ENCODE measurements at places on chromosomes 7 and 10.

DNA sequence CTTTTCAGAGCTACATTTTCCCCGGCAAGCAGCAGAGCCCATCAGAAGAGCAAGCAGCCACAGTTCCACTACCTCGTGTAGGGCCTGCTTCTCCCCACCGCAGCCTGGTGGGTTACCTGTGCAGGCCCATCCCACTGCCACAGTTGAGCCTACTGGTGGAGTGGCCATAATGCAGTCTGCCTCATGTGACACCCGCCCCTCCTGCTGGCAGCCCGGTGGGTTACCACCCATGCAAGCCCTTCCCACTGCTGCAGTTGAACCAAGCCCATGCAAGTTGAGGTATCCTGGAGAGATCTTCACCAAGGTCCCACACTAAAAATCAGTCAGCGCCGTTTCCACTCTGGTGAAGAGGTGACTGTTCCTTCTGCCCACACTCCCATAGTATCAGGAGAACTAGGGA is 32.1 kb upstream of the CNNM1 start:
- no peak for DNase-seq

DNA sequence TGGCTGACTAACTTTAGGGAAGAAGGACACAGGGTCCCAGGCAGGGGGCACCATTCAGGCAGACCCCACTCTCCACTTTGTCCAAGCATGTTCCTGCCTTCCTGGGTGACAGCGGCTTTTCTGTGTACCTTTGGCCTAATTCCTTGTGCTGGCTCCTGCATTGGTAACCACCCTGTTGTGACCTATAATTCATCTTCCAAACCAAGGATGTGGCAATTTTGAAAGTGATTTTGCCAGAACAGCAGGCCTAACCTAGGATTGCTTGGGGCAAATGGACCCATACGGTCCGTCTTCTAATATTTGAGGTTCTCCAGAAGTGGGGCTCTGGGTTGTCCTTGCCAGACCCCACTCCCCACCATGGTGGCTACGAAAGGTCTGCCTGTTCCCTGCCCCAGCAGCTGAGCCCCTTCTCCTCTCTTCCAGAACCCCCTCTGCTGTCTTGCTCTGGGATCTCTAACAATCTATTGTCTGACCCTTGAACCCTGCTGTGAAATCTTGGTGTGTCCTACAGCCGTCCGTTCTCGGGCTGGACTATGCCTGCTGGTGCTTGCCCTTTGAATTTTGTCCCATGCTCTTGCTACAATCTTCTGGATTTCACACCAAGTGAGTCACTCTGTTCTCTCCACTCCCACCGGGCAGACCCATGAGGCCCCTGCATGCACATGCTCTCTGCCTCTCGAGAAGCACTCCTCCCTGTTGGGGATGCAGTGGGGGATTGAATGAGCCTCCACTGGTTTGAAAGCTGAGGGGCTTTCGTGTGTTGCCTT is 316.0 kb downstream of the CXCL12 start:
- DNase-seq, result no peak

GRCh38 chr10:86291616-86292340 is 74.8 kb downstream of the GRID1 start:
- no peak for DNase-seq

- DNase-seq, result no peak
Measured at GRCh38 chr10:23918839-23919238, 290.1 kb upstream of the KIAA1217 start.

GRCh38 chr10:95814011-95814727 is 58.2 kb downstream of the ENTPD1 start:
- no peak for DNase-seq

DNA sequence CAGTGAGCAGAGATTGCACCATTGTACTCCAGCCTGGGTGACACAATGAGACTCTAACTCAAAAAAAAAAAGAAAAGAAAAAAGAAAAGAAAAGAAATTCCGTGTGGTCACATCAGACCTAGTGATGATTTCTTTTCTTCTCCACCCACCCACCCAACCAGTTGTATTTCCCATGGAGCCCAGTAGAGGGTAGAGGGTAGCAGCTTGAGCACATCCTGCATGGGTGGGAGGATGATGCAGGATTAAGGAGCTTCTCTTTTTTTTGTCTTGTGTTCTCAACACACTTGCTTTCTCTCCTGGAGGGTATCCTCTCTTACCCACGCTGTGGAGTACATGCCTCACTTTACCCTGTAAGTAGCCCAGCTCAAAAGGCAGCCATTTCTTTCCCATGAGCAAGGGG is 118.6 kb upstream of the CARD11 start:
- no peak for DNase-seq

- no peak for DNase-seq
Measured at GRCh38 chr7:32224276-32224675, 154.1 kb upstream of the PDE1C start.

DNA sequence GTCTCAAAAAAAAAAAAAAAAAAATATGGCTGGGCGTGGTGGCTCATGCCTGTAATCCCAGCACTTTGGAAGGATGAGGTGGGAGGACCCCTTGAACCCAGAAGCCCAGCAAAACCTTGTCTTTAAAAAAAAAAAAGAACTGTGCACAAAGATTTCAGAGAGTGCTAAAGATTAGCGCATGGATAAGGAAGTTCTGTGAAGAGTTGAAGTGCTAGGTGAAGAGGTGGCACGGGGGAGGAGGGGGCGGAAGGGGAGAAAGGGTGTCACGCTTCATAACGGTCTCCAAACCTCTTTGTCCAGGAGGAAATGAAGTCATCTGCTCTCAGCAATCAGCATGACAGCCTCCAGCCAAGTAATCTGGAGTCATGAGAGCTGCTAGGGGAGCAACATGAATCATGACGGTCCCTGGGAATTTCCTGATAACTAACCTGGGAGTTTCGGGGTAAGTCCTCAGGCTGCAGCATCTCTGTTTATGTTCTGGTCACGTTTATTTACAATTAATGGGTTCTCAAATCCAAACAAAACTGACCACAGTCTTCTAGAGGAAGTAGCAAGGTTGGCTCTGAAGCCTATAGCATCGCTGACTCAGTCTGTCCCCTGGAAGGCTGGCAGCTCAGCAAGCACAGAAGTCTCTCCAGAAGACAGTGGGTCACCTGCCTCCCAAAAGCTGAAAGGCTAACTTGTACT is 1.9 kb upstream of the PLAU start:
- peak; percentile 48 for DNase-seq

GRCh38 chr10:60706146-60706545 is 72.1 kb upstream of the CDK1 start:
- DNase-seq, result no peak

DNA sequence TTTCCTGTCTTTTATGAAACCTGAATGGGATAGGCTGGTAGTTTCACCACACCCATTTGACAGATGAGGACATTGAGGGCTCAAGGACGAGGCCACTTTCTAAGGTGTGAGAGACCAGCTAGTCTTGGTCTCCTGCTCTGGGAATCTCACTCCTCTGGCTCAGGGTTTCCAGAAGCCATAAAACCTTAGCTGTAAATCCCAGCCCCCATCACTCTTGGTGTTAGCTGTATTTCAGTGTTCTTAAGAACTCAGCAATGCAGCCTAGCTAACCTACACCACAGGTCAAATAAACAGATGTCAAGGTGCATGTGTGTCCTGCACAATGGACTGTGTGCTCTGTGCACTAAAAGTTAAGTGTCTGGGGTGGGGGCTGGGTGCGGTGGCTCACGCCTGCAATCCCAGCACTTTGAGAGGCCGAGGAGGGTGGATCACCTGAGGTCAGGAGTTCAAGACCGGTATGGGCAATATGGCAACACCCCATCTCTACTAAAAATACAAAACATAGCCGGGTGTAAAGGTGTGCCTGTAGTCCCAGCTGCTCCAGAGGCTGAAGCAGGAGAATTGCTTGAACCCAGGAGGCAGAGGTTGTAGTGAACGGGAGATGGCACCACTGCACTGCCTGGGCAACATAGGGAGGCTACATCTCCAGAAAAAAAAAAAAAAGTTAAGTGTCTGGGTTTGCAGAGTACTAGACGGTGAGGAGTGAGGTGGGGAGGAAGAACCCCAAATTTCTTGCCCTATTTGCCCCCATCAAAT is 567 bp upstream of the EPO start:
- no peak for DNase-seq

- DNase-seq, result no peak
Measured at GRCh38 chr7:25149836-25150235, 24.8 kb upstream of the CYCS start.

GRCh38 chr7:17041324-17041723 is 159.5 kb upstream of the AGR3 start:
- DNase-seq, result no peak

DNA sequence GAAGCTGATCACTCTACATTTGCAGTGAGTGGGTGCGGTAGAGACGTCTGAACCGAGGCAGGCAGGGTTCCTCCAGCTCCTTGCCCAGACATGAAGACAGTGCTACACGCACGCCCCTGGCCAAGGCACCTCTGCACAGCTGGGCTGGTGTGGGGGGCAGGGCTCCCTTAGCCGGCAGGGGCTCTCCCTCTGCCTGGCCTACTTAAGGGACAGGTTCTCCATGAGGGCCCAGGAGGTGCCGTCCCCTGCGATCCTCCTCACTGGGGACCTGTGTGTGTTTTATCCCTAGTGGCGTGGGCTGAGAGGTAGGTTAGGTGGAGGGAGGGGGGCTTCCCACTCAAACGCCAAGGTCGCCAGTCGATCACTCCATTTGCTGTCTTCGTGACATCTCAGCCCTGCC is 35.3 kb downstream of the IL15RA start:
- no peak for DNase-seq

GRCh38 chr7:116171094-116171493 is 39.2 kb upstream of the TES start:
- DNase-seq, result no peak

DNA sequence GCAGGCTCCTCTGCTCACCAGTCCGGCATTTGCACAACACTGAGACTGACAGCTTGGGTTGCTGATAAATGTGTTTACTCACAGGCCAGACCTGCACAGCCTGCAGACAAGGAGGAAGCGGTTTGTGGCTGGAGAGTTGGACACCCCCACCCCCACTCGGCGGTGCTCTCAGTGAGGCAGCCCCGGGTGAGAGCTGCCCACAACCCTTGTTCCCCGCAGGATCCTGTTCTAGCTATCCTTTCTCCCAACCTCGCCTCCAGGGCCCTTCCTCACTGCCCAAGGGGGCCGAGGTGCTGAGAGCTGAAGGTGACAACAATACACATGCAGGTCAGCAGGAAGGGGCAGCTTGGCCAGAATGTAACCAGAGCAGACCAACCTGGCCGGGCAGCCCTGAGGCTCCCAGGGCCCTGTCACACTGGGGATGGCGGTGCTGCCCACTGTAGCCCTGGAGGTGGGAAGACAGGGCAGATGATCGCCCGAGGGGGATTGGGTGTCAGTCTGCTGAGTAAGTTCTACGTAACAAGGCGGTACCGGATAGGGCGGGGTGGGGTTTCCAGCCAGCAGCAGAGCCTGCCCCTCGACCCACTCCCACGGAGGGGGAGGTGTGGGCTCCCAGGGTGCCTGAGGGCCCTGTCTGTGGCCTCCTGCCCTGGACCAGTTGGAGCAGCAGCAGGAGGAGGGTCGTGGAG is 2.1 kb upstream of the ADAM8 start:
- no peak for DNase-seq

DNA sequence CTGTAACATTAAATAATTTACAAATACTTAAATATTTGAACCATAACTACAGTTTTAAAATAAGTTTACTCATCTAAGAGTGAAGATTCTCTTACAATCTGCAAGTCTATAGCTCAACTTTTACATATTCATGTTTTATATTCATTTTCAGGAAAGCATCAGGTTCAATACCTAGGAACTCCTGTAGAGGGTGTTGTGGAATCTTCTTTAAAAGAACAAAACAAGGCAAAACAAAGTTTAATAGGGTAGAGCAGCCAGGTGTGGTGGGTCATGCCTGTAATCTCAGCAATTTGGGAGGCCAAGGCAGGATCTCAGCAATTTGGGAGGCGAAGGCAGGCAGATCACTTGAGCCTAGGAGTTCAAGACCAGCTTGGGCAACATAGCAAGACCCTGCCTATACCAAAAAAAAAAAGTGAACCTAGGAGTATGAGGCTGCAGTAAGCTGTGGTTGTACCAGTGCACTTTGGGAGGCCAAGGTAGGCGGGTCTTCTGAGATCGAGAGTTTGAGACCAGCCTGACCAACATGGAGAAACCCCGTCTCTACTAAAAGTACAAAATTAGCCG is 45.1 kb downstream of the ST8SIA6 start:
- DNase-seq, result no peak

DNA sequence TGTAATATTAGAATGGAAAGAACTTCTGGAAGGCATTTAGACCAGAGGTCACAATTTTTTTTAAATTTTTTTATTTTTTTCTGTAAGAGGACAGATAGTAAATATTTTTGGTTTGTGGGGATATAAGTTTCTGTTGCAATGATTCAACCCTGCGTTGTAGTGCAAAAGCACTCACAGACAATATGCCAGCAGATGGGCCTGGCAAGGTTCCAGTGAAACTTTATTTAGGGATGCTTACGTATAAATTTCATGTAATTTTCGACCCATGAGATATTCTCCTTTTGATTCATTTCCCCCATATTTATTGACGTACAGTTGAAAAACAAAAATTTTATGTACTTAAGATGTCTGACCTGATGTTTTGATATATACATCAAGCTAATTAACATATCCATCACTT is 72.8 kb upstream of the NMT2 start:
- DNase-seq, result no peak

DNA sequence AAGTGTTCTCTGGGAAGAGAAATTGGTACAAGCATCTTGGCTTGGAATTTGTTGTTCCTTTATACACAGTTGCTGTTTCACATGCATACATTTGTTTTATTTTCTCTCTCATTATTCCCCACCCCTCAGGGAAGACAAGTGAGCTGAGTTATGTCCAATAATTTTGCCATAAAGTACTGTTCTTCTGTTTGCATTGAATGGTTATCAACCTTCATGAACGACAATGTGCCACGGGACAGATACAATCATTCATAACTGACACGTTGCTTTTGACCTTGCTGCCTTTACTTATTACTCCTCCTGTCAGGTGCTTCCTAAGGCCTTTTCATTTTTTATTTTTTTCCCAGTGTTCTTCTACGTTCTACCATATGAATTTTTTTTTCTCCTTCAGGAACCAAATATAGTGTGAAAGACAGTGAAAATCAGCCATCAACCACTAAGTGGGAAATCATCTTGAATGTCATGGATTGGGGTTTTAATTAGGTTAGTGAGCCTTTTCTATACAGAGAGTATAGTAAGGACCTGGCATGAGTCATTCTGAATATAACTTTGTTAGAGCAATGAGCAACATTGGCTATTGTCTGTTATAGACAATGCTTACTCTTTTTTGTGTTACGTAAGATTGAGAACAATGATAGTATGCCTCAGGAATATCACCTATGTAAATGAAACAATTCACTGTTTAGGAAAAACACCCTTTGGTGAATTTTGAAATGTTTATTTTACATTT is 383.2 kb downstream of the MALRD1 start:
- DNase-seq, result no peak

DNA sequence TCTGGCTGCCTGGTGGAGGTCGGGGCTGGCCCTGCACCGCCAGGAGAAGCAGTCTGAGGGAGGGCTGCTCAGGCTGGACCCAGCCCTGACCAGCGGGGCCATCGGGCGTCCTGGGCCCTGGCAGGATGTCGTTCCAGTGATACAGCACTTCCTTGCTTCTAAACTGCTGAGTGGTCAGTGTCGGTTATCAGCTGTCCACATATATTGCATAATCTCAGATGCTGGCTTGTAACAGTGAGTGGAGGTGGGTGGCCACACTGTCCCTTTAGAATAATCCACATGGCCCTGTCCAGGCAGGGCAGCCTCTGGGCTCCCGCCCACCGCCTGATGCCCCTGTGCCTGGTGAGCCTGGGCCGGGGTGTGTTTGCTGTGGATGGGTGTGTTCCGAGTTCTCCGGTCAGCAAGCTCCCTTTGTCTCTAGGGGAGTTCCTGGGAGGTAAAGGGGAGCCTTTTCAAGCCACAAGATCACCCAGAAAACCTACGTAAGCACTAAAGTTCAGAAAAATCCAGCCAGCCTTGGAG is 86.1 kb downstream of the LHPP start:
- no peak for DNase-seq

Measured in activated naive CD4-positive, alpha-beta T cell treated with anti-CD3 and anti-CD28 coated beads, Interleukin-2, amount 50 U/mL, for 16 hours (primary cell).